Stimulated activated CD8-positive, alpha-beta memory T cell treated with anti-CD3 and anti-CD28 coated beads, Interleukin-7, amount 100 ng/mL, for 1 hour (primary cell): ENCODE measurements at places on chromosomes 5 and 9.

DNA sequence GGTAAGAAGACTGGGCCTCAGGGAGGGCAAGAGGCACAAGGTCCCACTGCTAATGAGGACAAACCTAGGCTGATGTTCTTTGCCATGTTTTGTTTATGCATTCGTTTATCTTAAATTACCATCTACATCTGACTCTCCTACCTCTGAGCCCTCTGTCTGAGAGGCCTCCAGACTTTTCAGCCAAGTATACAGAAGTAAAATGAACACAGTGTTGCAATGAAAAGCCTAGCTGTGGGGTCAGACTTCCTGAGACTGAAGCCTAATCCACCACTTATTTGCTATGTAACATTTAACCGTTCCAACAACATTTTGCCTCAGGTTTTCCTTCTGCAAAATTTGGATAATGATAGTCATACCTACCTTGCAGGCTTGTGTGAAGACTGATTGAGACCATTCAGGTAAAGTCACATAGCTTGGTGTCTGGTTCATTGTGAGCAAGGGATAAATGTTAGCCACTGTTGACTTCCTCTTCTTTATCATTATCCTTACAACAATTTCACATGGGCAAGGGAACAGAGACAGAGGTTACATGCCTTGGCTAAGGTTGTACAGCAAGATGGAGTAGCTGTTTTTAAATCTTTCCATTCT, 374.9 kb upstream of the CLINT1 start:
- no peak for DNase-seq

DNA sequence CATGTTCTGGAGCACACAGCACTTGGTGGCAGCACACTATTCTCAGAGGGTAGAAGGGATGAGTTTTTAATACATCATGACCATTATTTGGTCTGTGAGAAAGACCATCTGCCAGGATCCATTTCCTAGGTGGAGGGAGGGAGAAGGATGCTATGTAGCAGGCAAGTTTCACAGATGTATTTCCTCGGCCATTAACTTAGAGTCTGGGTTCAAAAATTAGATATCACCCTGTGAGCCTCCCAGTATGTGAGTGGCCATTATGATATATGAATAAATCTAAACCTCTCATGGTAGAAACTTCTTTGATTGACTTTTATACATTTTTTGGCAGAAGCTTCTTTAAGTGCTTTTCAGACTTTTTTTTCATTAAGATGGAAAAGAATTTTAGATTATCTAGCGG, 133.9 kb downstream of the SREK1 start:
- no peak for DNase-seq

DNA sequence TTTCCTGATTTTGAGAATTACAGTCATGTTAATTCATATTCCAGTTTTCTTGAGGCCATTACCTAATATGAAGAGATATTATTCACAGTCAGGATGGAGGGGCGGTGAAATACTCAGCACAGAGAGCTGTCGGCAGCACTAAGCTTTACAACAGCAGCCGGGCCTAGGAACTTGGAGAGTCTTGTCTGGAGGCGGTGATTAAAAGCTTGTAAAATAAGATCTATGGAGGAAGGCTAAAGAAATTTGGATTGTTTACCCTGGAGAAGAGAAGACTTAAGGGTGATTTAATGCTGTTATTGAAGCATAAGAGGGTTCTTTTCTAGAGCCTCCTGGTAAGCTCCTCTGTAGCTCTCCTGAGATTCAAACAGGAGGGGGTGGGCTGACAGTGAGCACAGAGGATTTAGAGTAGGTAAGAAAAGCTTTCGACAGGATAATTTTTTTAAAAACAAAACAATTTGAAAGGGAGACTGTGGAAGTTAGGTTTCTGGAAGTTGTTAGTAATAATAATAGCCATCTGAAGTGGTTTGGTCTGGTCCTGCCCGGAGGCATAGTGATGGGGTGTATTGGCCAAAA, 406.3 kb upstream of the ADAMTSL1 start:
- no peak for DNase-seq

GRCh38 chr5:112628214-112628980, 109.3 kb upstream of the APC start:
- no peak for DNase-seq

DNA sequence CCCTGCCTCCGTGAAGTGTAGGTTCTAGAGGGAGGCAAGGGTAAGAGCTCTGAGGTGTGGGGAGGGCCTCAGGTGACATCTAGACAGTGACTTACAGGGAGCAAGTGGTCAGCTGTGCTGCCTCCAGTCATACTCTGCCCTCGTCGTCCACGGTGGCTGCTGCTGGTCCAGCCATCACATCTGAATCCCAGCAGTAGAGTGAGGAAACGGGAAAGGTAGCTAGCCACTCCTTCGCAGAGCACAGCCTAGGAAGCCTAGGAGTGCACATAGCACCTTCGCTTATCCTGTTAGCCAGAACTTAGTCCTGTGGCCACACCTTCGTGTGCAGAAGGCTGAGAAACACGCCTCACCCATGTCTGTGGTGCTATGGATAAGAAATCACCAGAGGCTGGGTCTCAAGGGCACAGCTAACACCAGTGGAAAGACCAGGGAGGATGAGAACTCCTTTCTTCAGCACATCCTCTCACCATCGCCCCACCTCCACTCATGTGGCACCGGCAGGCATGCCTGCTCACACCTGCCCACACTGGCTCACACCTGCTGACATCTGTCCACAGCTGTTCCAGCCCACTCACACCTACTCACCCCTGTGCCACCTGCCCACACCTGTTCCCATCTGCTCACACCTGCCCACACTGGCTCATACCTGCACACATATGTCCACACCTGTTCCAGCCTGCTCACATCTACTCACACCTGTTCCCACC, 44.5 kb upstream of the SLC6A19 start:
- no peak for DNase-seq

DNA sequence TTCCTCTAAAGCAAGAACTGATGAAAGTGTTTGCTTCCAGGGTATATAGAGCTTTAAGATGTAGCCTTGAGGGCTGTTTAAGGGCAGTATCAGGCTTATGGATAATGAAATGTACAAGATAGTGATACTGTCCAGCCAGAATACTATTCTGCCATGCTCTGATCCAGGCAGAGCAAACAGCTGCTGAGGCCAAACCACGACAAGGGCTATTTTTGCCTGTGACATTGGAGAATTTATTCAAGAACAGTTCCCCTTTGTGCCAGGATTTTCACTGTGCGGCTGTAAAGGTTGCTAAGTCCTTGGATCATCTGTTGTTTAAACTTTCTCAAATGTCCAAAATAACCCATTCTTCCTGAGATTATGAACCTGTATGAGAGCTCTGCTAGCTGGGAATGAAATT, 70.4 kb downstream of the OTP start:
- no peak for DNase-seq

DNA sequence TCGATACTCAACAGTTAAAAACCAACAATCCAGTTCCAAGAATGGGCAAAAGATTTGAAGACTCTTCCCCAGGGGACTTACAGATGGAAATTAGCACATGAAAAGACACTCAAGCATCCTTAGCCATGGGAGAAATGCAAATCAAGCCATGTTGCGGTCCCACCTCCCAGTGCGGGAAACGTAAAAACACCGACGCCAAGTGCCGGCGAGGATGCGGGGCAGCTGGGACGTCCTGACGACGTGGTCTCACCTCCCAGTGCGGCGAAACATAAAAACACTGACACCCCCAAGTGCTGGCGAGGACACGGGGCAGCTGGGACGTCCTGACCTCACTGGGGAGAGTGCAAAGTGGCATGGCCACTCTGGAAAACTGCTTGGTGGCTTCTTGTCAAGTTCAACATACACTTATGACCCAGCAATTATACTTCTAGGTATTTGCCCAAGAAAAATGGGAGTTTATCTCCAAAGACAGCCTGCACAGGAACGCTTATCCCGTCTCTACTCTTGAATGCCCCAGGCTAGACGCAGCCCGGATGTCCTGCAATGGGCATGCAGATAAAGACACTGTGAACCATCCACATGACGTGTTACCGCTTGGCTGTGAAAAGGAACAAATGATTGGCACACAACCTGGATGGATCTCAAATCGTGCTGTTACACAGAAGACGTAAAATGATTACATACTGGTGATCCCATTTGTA, 60.1 kb upstream of the UBAC1 start:
- no peak for DNase-seq

DNA sequence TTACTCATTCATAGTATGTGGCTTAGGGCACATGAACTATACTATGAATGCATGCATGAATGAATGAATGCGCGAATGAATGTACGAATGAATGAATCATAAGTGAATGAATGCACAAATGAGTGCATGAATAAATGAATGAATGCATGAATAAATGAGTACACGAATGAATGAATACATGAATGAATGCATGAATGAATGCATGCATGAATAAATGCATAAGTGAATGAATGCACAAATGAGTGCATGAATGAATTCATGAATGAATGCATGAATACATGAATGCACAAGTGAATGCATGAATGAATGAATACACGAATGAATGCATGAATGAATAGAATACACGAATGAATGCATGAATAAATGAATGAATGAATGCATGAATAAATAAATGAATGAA, 52.5 kb upstream of the FCN1 start:
- DNase-seq = no peak

GRCh38 chr9:107387409-107387808, 102.2 kb downstream of the KLF4 start:
- DNase-seq = no peak

GRCh38 chr9:130112538-130113151, 58.9 kb downstream of the GPR107 start:
- DNase-seq = no peak

DNA sequence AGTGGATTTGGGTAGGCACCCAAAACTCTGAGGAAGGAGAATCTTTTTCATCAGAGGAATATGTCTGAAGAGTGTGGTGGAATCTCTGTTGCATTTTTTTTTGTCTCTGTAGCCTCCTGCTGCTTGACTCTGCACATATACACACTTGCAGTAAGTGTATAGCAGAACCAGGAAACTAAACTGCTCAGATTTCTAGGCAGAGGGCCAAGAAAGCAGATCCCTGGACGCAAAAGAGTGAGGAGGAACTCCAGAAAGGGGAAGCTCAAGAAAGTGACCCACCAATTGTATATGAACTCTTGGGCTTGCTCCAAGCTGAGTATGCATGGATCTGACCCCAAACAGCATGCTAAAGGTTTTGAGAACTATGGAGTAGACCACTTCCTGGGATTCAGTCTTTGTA, 181.8 kb downstream of the GADD45G start:
- DNase-seq = no peak

GRCh38 chr5:74919487-74919886, 53.3 kb upstream of the FAM169A start:
- DNase-seq = no peak

DNA sequence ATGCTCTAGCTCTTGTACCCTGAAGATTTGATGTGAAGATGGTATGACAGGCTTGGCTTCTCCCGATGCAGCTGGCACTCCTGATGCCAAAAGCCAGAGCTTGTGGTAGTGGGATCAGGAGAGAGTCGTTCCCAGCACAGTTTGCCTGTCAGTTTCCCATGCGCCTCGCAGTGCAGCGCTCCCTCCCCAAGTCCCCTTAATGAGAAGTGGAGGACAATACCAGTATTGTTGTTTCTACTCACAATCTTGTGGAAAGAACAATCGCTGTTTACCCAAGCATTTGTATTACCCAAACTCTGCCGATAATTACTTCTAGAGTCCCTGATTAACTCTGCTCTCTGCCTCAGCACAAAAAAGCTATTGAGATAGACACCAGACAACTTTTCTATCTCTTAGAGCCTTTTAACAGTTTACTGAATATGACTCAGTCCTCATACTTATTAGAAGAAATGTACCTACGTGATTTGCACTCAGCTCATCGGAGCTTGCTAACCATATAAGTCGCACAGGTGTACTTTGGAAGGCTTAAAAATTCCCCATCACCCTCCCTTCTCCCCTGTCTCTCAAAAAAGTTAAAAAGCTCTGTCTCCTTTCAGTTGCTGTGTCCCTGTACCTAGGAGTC, 283.2 kb upstream of the TMEM161B start:
- no peak for DNase-seq

DNA sequence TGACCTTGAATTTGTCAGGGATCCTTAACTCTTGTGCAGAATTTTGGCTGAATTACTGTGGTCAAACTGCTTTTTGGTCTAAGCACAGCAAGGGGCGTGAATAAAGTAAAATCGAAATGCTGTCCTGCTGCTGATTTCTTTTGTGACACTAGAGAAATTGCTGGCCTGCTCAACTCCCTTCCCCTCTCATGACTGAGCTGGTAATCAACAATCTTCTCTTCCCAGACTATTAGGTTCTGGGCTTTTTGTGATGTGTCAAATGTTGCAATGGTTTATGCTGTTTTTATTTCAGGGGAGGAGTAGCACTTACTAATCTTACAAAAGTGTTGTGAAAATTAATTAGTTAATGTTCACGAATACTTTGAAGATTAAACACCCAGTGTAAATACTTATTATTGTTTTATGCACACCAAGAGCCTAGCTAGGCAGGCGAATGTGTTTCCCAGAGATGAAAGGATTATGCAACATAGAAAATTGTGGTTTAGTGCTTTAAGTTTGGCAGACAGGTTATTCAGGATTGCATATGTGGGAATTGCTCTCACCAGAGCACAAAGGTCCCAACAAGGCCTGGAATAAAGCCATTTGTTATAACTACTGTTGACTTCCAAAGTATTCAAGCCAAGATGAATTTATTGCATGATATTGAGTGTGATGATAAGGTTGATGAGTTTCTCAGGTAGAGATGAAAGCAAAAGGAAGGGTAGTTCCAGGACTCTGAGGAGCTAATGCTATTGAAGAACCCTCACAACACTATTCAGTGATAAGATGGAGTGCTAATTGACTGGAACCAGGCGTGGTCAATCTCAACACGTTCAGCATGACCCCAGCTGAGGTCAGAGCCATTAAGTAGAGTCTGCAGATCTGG, 280.7 kb upstream of the ZNF608 start:
- DNase-seq = no peak

- DNase-seq = no peak
Measured at GRCh38 chr5:81409896-81410295, 16.0 kb upstream of the ACOT12 start.

- DNase-seq = no peak
Measured at GRCh38 chr9:123727332-123727731, 202.6 kb downstream of the DENND1A start.

DNA sequence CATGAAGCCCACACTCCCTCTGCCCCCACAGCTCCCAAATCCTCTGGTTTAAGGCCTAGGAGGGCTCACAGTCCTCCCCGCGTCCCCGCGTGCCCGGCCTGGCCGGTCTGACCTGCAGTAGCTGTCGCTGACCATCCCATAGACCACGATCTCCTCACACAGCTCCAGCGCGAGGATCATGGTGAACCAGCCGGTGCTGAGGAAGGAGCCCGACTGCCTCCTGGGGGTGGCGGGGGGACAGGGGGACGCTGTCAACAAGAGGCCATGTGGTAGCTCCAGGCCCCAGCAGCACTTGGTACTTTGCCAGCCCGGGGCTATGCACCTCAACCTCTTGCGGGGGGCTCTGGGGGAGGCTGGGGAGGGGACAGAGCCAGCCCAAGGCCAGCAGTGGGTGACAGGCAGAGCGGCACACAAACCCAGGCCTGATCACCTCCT, 7.0 kb downstream of the ST6GALNAC4 start:
- no peak for DNase-seq

DNA sequence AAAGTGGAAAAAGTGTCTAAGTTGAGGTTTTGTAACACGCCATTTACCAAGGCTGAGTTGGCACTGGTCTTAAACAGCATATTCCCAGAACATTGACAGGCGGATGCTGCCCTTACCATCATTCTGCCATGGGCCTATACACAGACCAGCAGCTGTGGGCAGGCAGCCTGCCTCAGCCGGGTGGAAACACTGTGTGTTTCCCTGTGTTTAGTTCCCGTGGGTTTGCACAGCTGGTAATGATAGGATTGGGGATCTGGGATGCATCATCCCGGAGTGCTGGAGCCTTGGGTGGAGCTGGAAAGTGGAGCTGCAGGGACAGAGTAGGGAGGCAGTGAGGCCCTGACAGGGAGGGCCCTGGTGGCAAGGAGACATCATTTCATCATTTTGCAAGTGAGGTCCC, 5.5 kb upstream of the FGD3 start:
- no peak for DNase-seq
